Pancreas (tissue), 10 donors: ENCODE measurements at places on chromosomes 5 and 9. TPM values are rescaled to one million over a fixed set of nuclear protein-coding genes. Genes with fewer than 3 reads are reported as not detected.

GRCh38 chr5:86570427-86571083, 47.2 kb upstream of the COX7C start:
- no peaks in the 10 kb centered on the region for H3K36me3 ChIP-seq
- H3K27me3 ChIP-seq, result no peaks in the 10 kb centered on the region
- H3K4me3 ChIP-seq, result no peak overlapping the region
- no peak overlapping the region for H3K27ac ChIP-seq
- DNase-seq, result no peak

DNA sequence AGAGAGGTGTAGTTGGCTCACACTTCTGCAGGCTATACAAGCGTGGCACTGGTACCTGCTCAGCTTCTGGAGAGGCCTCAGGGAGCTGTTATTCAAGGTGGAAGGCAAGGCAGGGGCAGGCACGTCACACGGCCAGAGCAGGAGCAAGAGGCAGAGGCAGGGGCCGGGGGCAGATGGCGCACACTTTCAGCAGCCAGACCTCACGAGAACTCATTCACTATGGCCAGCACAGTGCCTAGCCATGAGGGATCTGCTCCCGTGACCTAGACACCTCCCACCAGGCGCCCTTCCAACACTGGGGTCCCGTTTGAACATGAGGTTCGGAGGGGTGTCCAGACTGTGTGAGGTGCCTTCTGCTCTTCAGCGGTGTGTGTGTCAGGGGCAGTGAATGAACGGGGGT, 71.0 kb upstream of the FCN1 start:
- no peaks in the 10 kb centered on the region for H3K4me1 ChIP-seq
- no peak for DNase-seq
- no peak overlapping the region for H3K27ac ChIP-seq

DNA sequence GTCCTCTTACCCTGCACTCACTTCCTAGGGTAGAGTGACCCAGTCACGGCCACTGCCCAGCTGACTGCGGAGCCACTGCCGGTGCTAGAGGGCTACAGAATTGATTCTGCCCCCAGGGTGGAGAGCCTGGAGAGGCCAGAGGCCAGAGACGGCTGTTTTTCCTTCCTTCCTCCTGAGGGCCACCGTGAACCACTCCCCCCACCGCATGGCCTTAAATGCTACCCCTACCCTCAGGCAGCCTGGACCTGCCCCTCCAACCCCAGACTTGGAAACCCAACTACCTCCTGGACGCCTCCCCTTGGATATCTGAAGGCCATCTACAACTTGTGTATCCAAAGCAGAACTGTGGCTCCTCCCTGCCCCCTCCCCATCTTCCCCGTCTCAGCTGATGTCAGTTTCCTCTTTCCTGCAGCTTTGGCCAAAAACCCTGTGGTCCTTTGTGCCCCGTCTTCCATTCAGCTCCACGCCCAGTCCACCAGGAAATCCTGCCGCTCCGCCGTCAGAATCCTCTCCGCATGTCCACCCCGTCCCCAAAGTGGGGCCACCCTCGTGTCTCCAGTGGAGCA, 16.3 kb downstream of the SH2D3C start:
- no peaks in the 10 kb centered on the region for H3K4me1 ChIP-seq
- DNase-seq, result no peak
- H3K27me3 ChIP-seq, result no peaks in the 10 kb centered on the region
- no peak overlapping the region for H3K4me3 ChIP-seq
- no peaks in the 10 kb centered on the region for H3K36me3 ChIP-seq
- H3K27ac ChIP-seq, result no peak overlapping the region

GRCh38 chr9:74726581-74726980, 161.1 kb downstream of the TRPM6 start:
- no peak overlapping the region for H3K4me3 ChIP-seq
- H3K36me3 ChIP-seq, result no peaks in the 10 kb centered on the region
- H3K27ac ChIP-seq, result no peak overlapping the region
- H3K4me1 ChIP-seq, result no peaks in the 10 kb centered on the region
- no peak for DNase-seq
- no peaks in the 10 kb centered on the region for H3K27me3 ChIP-seq

The PLEKHG4B gene
- total RNA-seq, result 0.21 TPM

DNA sequence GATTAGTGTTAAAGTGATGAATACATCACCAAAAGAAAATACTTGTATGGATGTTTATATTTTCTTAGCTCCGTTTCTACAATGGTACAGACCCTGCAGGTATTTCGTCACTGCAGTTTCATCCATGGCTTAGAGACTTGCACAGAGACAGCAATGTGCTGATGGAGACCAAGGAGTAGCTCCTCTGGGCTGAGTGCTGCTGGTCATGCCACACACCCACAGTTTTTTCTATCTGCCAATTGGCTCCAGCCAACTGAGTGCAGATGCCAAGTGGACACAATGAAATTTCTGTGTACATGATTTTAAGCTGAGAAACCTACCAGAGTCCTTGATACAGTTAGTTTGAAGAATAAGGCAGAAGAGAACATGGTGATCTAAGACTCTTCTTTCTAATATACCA, 145.9 kb upstream of the ADCY2 start:
- H3K36me3 ChIP-seq, result no peaks in the 10 kb centered on the region
- no peaks in the 10 kb centered on the region for H3K27me3 ChIP-seq
- no peak overlapping the region for H3K4me3 ChIP-seq
- no peak overlapping the region for H3K27ac ChIP-seq
- DNase-seq, result no peak
- H3K4me1 ChIP-seq, result no peaks in the 10 kb centered on the region

- H3K27me3 ChIP-seq, result no peaks in the 10 kb centered on the region
- no peak for DNase-seq
- H3K4me3 ChIP-seq, result no peak overlapping the region
- no peak overlapping the region for H3K27ac ChIP-seq
Measured at GRCh38 chr9:75138260-75139040, 50.1 kb downstream of the OSTF1 start.

- no peak for DNase-seq
- H3K4me1 ChIP-seq, result no peaks in the 10 kb centered on the region
- no peak overlapping the region for H3K27ac ChIP-seq
- no peak overlapping the region for H3K4me3 ChIP-seq
- no peaks in the 10 kb centered on the region for H3K36me3 ChIP-seq
Measured at GRCh38 chr9:16062542-16063240, 509.8 kb downstream of the CCDC171 start.

DNA sequence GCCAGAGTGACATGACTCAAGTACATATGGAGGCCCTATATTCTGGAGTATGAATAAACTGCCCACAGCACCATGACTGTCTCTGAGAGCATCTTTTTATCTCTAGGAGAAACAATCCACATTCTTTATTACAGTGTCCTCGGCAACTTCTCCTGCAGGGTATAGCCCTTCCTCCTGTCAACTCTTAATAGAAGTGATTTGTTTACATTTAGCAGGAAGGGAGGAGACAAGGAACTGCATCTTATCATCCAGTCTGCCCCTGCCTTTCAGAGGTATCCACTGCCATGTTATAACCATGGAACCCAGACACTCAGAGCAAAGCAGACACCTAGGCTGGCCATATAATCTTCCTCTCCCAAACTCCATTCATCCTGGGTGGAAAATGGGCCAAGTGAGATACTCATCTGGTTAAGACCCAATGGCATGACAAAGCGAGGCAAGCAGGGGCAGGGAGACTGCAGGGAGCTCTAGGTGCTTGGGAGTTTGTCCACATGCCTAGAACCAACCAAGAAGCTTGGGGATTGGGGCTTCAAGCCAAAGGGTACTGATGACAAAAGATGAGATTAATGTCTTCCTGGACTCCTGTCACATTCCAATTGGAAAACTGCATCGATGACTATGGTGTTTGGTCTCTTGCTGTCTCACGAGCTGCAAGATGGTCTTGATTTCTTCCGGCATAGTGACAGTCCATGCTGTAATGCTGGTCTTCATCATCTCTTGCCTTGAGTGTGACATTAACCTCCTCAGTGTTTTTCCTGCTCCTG, 620.5 kb upstream of the KLF4 start:
- no peak overlapping the region for H3K4me3 ChIP-seq
- no peak overlapping the region for H3K27ac ChIP-seq
- no peak for DNase-seq
- no peaks in the 10 kb centered on the region for H3K4me1 ChIP-seq
- H3K27me3 ChIP-seq, result no peaks in the 10 kb centered on the region

The SGTB gene
- total RNA-seq, result 1.9 TPM

- H3K36me3 ChIP-seq, result no peaks in the 10 kb centered on the region
- no peak overlapping the region for H3K4me3 ChIP-seq
- H3K27me3 ChIP-seq, result no peaks in the 10 kb centered on the region
- no peak overlapping the region for H3K27ac ChIP-seq
Measured at GRCh38 chr5:154285661-154286408, 95.3 kb downstream of the GALNT10 start.

- H3K4me1 ChIP-seq, result no peaks in the 10 kb centered on the region
- no peak overlapping the region for H3K27ac ChIP-seq
- DNase-seq, result no peak
- no peaks in the 10 kb centered on the region for H3K27me3 ChIP-seq
- H3K36me3 ChIP-seq, result no peaks in the 10 kb centered on the region
Measured at GRCh38 chr9:123606141-123606540, 250.1 kb downstream of the CRB2 start.

The RASEF gene
- total RNA-seq, result 24.0 TPM

The SHOC1 gene
- total RNA-seq, result 0.09 TPM
